ENCODE measurements at places on chromosomes 3 and 15.
A peak's percentile ranks its signal among the peaks of the same experiment; 100 is the strongest.

GRCh38 chr15:40495516-40495915, 24.7 kb downstream of the CHST14 start:
- DNase-seq = no peak

DNA sequence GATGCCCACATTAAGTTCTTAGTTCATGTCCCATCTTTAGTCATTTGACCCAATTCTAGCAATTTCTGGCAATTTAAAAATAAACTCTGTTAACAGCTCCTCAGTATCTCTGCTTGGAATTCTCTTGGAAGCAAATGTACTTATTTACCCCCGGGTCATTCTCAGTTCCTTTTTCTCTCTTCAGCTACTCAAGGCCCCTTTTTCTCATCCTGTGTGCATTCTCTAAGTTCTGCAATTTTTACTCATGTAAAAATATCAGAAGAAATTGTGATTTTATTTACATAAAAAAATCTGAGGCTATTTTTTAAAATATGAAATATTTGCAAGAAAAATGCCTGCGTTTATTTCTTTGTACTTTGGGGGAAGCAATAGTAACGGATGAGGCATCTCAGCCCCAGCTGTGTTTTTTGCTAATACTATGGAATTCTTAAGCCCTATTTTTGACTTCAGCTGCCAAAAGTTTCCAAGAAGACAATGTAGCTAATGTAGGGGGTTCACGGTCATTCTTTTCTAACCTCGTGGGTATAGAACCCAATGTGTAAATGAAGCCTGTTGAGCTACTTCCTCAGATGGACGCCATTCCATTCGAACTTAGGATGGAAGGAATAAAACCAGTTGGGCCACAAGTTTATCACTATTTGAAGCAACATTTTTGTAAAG, 20.0 kb downstream of the CERS3 start:
- DNase-seq = no peak

GRCh38 chr15:37931868-37932267, 2.6 kb upstream of the TMCO5A start:
- DNase-seq = no peak

GRCh38 chr15:96316953-96317629, 13.4 kb upstream of the NR2F2 start:
- no peak for DNase-seq

DNA sequence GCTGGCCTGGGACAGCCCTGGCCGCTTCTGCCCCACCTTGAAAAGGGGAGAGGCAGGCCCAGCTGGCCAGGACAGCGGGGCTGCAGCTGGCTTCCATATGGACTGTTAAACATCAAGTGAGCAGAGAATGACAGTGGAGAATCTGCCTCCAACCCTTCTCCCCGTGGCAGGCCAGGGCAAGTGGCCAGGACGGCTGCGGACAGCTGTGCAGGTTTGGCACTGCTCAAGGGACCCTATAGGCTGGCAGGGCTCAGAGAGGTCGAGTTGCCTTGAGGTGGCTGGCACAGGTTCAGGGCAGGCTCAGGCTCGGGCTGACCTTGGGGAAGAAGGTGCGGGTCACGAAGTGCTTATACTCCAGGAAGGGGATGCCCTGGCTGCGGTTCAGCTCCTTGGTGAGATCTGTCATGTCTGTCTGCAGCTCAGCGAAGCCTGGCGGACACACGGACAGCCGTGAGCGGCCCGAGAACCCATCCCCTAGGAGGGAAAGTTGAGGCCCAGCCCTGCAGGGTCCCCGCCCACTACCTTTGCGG, 24.3 kb downstream of the H1-8 start:
- DNase-seq = no peak

DNA sequence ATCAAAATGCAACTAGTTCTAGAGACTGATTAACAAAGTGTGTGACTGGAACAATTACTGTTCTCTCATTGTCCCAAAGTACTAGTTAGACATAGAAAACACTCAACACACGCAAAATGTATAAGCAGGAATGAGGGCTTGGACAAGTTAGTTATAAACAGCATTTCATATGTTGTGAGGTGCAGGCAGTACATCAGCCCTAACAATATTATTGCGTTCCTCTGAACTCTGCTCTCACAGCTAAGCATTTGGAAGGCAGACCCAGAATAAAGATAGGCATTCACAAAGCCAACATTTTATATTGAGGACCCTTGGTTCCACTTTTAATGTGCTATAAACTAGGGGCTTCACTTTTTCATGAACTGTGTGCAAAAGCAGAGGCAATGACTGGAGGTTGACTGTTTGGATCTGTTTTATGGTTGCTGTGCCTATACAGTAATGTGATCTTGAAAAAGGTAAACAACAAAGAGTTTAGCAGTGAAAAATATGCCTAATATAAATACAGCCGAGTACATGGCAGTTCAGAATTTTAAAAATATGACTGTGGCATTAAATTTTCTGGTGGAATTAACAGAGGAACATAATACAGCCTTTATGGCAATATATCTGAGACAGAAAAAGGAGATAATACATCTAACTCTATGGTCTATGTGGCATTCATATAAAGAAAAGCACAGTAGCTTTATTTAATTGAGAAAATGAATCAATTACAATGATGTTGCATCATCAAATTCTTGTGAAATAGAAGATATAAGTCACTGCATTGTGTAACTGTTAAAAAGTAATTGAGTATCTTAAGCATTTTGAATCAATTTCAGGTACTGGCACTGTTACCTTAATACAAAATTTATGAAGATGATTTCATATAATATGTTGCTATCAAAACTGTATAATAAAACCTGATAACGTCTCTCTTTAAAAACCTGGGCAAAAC, 80.0 kb upstream of the SKOR1 start:
- DNase-seq = no peak

DNA sequence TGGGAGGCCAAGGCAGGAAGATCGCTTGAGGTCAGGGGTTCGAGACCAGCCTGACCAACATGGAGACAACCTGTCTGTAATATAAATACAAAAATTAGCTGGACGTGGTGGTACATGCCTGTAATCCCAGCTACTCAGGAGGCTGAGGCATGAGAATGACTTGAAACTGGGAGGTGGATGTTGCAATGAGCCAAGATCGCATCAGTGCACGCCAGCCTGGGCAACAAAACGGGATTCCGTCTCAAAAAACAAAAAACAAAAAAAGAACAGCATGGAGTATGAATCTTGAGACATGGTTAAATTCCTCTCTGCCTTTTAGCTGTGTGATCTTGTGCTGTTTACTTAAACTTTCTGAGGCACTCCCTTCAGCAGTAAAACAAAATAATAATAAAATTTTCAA, 244.9 kb downstream of the FGF12 start:
- no peak for DNase-seq

GRCh38 chr15:98904544-98904943, 103.0 kb downstream of the PGPEP1L start:
- DNase-seq = no peak

GRCh38 chr15:73240866-73241499, 127.8 kb downstream of the HCN4 start:
- DNase-seq = peak; percentile 69

- DNase-seq = no peak
Observed at GRCh38 chr3:136804813-136805212, 14.1 kb upstream of the SLC35G2 start.

DNA sequence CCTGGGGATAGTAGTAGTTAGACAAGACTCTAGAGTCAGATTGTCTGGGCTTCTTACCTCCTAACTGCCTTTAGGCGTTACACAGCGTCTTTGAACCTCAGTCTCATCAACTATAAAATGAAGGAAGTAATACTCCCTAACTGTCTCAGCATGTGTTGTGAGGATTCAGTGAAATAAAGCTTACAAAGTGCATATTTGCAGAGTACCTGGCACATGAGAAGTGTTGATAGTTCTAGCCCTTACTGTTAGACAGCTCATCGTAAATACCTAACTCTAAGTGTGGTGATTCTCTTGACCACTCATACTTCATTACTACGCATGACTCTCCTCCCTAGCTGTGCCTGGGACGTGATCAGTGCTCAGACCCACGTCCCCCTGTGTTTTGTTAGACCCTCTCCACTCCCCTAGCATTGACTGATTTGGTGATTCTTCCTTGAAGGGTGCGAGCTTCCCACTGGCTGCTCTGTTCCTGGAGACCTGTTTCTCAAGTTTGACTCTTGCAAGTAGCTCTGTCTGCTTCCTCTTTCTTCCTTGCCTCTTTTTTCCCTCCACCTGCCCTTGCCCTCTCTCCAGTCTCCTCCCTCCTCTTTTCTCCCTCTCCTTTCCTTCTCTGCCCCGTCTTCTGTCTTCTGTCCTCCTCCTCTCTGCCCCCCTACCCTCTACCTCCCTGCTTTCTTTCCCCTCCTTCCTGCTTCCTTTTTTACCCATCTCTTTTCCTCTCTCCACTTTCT, 124.2 kb downstream of the SLC25A26 start:
- DNase-seq = no peak

DNA sequence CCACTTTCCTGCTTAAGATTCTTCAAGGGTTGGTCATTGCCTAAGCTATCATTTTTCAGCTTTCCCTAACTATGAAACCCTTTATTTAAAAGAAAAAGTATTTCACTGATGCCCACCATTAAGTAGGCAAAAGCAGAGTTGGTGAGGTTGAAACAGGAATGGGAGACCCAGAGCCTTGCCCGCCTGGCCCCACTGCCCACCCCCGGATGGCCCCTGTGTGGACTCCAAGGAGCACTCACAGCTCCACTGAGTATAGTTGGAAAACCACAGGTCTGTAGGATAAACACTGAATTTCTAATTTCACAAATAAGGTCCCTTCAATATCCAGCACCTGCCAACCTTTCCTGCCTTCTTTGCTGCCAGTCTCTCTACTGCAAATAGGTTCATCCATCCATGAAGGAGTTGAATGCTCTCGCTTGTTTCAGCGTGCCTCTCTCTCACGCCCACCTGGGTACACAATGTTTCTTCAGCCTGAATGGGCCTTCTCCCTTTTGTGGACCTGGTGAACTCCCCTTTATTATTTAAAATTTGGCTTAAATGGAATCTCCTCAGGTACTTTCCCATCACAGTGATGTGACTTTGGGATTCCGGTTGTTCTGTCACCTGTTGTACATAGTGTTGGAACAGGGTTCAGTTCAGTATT, 8.7 kb upstream of the ACAP2 start:
- DNase-seq = no peak

DNA sequence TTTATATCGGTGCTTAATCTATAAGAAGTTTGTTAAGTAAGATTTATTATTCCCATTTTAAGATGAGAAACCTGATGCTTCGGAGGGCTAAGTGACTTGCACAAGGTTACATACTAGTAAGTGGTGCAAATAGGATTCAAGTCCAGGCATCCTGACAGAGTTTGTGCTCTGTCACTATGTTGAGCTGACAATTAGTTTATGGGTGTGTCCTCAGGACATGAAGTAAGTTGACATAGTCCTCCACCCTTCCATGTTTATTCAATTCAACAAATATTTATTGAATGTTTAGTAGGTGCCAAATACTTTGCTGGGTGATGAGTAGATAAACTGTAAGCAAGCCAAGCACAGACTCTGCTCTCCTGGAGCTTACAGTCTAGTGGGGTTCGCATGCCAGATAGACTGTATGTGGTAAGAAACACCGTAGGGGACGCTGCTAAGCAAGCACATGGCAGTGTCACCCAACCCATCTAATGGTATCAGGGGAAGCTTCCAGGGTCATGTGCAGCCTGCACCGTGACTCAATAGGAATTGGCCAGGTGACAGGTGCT, 342.7 kb upstream of the SATB1 start:
- no peak for DNase-seq

DNA sequence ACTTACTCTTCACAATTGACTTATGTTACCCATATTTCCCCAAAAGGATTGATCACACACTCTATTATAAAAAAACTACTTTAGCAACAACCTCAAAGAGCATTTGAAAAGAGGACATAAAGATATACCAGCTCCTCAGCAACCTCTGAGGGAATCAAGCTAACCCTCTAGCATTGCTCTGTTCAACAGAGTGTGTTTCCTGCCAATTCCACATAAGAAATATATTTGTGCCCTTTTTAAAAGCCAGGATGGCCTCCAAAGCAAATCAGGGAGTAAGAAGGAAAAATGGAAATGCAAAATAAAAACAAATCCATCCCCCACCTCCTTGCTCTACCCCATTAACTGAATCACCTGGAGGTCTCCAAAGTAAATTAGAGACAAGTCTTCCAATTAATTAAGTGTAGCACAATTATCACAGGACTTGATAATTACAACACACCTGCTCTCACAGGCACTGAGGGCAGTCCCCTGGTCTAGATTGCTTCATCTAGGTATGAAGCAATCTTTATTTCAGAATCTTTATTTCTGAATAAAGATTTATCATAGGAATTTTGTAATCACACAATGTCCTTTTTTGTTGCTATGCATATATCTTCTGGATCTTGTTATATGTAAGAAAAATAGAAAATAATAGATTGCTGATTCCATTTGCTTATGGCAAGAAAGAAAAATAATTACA, 34.8 kb downstream of the GPR176 start:
- no peak for DNase-seq

- no peak for DNase-seq
Observed at GRCh38 chr15:67943475-67943874, 103.6 kb upstream of the RNU6-1 start.

GRCh38 chr3:84108442-84108971, 850.3 kb upstream of the CADM2 start:
- no peak for DNase-seq

- no peak for DNase-seq
Observed at GRCh38 chr3:81760215-81760614, 1.2 kb downstream of the GBE1 start.

All from stimulated activated CD4-positive, alpha-beta T cell treated with anti-CD3 and anti-CD28 coated beads, Interleukin-1b, Interleukin-23, amount 100 ng/mL, for 1 hour (primary cell).